ENCODE measurements at places on chromosomes 3 and 15. TPM values are rescaled to one million over a fixed set of nuclear protein-coding genes. Genes with fewer than 3 reads are reported as not detected.

GPR15 gene
- total RNA-seq: not detected

NMNAT3 gene
- total RNA-seq: 0.85 TPM

CCDC54 gene
- total RNA-seq: not detected

FSIP1 gene
- 0.75 TPM for total RNA-seq

EFHB gene
- 0.27 TPM for total RNA-seq

AMT gene
- total RNA-seq: 1.2 TPM

LSMEM2 gene
- total RNA-seq: not detected

TSEN2 gene
- total RNA-seq: 13.7 TPM

ATP13A4 gene
- total RNA-seq: 0.09 TPM

CA12 gene
- 4.0 TPM for total RNA-seq

BCL2A1 gene
- 0.19 TPM for total RNA-seq

FOXL2 gene
- 0.19 TPM for total RNA-seq

KLF15 gene
- 0.63 TPM for total RNA-seq

CLDN16 gene
- under 0.01 TPM for total RNA-seq

PIF1 gene
- total RNA-seq: 6.3 TPM

CCK gene
- not detected for total RNA-seq

EIF5A2 gene
- total RNA-seq: 4.4 TPM

ZDHHC3 gene
- total RNA-seq: 50.4 TPM

CAMK1 gene
- 29.5 TPM for total RNA-seq

CTDSPL gene
- 29.7 TPM for total RNA-seq

DAPK2 gene
- 3.2 TPM for total RNA-seq

EXOG gene
- total RNA-seq: 12.9 TPM

TEX55 gene
- total RNA-seq: not detected

ABI3BP gene
- 9.2 TPM for total RNA-seq

CFAP100 gene
- total RNA-seq: not detected

POLQ gene
- total RNA-seq: 4.0 TPM

TOP2B gene
- 89.6 TPM for total RNA-seq

ACP3 gene
- not detected for total RNA-seq

CPLX3 gene
- not detected for total RNA-seq

CTNNB1 gene
- total RNA-seq: 1,415 TPM

NGLY1 gene
- 39.1 TPM for total RNA-seq

UBAP1L gene
- total RNA-seq: 0.90 TPM

UROC1 gene
- not detected for total RNA-seq

TLNRD1 gene
- total RNA-seq: 9.2 TPM

RETNLB gene
- total RNA-seq: not detected

ONECUT1 gene
- total RNA-seq: not detected

RBMS3 gene
- total RNA-seq: 42.9 TPM

GPD1L gene
- 18.4 TPM for total RNA-seq

TNFAIP8L3 gene
- 29.9 TPM for total RNA-seq

RLBP1 gene
- not detected for total RNA-seq

LYSMD2 gene
- total RNA-seq: 7.3 TPM

MYH15 gene
- total RNA-seq: 0.19 TPM

CRTC3 gene
- 12.2 TPM for total RNA-seq

ZNF35 gene
- total RNA-seq: 15.3 TPM

C3orf49 gene
- not detected for total RNA-seq

SRGAP3 gene
- total RNA-seq: under 0.01 TPM

ERICH6 gene
- not detected for total RNA-seq

PLXND1 gene
- 468 TPM for total RNA-seq

CEMIP gene
- total RNA-seq: 0.27 TPM
